ENCODE measurements at places on chromosomes 4 and X.

- no peak for DNase-seq
These were observed 87.2 kb downstream of the MAPK10 start for GRCh38 chr4:86272669-86273068.

DNA sequence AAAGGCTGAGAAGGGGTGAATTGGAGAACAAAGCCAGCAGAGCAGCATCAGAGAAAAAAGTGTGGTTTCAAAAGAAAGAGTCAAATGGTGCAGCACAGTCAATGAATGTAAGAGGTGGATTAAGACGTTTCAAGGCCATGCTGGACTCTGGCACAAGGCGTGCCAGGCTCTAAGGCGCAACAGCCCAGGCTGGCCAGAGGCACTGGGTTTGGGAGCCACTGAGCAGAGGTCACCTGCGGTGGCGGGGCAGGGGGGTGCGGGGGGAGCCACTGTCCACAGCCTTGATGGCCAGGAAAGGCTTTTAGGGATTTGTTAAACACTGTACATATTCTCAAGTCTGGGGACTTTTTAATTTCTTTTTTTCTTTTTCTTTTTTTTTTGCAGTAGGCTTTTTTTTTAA lies 222.5 kb upstream of the FAT1 start:
- no peak for DNase-seq

- no peak for DNase-seq
These were observed 10.0 kb downstream of the CLCN4 start for GRCh38 chrX:10166731-10167151.

GRCh38 chr4:87353592-87353991 lies 30.9 kb upstream of the HSD17B13 start:
- no peak for DNase-seq

DNA sequence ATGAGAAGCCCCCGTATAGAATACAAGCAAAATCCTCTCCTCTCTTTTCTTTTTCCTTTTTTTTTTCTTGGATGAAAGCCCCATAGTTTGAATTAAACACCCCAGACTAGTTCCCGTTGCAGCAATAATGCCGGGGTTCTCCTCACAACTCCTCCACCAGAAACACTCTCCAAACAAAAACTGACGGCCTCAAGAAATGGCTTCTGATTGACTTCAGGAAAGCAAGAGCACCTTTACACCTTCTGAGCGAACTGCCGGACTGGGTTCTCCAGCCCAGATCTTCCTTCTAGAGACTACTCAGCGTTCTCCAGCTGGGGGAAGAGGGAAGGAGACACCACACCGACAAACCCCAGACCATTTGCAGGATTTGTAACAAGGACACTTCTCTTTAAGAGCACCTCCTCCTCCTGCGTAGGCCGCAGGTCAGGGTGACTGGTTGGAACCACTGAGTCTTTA lies 4.0 kb downstream of the HAND2 start:
- DNase-seq, result no peak

DNA sequence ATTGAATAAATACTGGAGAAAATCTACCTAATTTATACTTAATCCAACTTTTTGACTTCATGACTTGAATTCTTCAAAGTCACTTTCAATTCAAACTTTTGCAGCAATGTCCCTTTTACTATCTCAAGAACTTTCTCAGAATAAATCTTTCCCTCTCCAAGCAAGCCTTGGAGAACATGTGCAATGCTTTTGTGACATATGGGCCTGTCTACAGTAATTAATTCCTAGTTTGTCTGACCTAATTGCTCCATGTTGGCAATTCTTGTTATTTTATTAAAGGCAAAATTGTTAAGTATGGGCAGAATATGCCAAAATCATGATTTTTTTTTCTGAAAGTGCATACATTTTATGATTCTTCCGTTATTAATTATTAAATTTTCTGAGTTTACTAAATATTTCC lies 1115.3 kb downstream of the PDHA2 start:
- DNase-seq, result no peak

DNA sequence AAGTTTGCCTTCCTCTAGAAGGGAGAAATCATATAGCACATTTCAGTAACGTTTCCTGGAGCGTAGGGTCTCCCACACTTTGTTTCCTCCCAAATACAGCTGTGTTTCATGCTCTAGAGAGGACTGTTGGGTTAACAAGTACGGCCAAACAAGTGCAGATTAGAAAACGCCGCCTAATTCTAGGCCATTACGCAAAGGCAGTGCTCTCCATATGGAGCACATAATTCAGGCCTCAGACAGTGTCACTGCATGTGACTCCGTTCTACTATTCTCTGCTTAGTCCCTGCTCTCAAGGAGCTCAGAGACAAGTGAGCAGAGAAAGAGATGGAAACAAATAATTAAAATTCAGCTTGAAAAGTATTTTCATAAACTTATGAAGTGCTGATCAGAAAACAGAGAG lies 11.6 kb downstream of the ZNF827 start:
- no peak for DNase-seq

DNA sequence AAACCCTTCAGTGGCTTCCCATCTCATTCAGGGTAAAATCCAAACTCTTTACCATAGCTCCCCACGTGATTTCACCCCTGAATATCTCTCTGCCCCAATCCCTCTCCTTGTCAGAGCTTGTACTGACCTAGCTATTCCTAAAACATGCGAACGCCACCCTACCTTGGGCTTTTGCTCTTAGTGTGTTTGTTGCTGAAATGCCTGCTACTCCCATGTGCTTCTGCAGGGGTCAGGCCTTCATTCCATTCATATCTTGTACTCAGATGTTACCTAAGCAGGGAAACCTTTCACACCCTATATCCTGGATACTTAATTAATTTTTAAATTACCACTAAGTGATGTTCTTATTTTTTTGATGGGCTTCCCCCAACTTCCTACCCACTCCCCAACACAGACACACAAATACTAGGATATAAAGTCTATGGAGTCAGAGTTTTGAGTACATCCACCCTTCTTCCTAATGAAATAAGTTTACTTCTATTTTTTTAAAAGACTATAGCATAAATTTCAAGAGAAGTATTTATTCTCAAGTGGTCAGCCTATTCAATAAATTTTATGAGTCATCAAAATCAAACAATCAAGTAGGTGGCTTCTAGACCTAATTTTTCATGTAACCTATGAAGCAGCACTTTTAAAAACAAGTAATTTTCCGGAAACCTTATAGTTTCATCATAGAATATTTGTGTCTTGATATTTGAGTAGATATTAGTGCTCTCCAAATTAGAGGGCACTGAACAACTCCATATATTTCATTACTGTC lies 189.4 kb downstream of the RAPGEF2 start:
- DNase-seq, result no peak

DNA sequence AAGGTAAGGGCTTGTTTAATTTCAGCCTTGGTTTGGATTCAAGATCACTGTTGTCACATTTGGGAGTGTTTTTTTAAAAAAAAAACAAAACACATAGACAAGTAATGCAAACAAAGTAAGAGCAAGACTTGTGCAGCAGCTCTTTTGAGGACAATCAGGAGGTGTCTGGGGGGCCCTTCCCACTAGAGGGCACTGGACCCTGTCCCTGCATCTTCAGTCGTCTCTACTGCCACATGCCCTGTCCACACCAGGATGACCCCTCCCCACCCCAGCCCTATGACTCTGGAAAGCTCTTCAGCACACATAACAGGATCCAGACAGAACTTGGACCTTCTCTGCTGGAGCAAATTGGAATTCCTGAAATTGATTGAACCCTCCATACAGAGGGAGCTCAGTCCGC lies 71.0 kb downstream of the USP46 start:
- peak; percentile 27 for DNase-seq

DNA sequence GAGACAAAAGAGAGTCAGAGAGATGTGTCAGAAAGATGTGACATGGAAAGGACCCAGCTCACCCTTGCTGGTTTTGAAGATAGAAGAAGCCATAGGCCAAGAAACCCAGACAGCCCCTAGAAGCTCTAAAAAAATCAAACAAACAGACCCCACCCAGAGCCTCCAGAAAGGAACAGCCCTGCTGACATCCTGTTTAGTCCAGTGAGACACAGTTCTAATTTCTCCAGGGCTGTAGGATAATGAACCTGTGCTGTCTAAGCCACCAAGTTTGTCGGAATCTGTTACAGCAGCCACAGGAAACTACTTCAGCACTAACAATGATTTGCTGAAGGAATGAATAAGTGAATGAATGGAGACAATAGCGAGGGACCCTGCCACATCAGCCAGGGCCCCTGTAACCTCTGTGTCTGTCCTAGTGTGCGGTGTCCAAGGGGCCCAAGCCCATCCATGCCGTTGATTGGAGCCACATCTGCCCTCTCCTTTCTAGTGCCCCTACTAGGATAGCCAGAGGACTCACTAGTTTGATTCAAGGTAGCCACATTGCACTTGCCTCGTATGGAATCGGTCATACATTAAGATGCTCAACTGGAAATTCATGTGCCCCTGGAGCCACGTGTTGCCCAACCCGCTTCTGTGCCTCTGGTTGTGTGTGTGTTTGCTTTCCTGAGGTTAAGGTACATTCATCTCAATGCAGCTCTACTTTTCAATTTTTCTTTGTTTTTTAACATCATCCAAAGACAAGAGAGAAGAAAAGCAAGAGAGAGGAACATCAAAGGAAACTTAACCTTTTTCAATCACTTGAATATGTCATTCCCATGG lies 32.5 kb upstream of the SLC2A9 start:
- DNase-seq, result no peak

DNA sequence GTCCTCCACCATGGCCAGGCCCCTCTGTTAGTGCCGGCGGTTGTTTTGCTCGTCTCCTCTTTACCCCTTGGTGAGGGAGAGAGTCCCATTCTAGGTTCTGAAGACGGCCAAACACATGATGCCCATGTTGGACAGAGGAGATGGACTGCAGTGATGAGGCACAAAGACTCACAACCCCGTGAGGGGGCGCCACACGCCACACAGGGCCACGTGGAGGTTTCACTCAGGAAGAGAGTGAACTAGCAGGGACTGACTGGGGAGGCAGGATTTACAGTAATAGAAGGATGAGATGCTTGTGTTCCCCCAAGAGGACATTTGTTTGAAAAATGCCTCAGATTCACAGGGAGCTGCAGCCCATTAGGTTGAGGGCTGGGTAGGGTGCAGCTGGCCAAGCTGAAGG lies 655.3 kb upstream of the FRG1 start:
- DNase-seq, result no peak

DNA sequence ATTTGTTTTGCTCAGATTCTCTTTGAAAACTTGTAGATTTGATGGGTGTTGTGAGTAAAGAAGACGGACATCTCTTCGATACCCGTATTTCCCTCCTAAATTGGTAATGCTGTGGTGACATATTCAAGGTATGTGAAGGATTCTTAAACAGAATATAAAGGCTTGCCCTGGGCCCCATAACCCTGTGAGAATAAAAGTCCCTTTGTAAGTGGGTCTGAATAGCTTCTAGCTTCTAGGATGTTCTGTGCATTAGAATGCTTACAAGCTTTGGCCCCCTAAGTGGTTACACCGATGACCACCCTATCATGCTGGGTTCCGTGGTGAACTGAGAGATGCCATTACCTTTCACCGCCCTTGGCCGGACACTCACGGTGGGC lies 574 bp upstream of the MOB1B start:
- no peak for DNase-seq
